ENCODE measurements at places on chromosomes 1 and 21.

DNA sequence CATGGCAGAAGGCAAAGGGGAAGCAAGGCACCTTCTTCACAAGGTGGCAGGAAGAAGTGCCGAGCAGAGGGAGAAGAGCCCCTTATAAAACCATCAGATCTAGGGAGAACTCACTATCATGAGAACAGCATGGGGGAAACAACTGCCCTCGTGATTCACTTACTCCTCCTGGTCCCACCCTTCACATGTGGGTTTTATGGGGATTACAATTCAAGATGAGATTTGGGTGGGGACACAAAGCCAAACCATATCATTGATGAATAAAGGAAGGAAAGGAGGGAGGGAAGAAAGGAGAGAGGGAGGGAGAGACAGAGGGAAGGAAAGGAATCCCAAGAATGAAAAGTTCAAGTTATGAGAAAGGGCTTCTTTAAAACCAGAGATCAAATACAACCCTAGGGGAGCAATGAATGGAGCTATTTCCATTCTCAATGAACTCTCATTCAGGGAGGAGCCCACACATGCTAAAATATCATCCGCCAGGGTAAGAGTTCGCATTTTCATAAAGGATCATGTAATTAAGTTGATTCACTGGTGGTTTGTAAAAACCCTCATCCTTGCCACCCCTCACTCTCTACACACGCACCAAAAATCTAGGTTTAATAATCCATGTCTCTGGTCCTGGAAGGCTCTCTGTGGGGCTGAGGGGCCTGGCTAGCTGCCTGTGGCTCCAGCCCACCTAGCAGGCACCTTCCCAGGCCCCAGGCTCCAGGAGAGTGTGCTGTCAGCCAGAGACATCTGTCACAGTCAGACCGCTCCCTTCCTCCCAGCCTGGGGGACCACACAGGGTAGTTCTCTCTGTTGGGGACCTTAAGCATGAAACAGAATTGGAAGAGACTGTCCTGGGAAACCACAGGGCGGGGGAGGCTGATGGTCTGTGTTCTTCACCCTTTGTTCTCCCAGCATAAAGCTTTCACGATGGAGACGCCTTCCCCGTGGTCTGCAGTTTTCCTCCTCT is 94.0 kb downstream of the CCDC185 start:
- no peak for DNase-seq

DNA sequence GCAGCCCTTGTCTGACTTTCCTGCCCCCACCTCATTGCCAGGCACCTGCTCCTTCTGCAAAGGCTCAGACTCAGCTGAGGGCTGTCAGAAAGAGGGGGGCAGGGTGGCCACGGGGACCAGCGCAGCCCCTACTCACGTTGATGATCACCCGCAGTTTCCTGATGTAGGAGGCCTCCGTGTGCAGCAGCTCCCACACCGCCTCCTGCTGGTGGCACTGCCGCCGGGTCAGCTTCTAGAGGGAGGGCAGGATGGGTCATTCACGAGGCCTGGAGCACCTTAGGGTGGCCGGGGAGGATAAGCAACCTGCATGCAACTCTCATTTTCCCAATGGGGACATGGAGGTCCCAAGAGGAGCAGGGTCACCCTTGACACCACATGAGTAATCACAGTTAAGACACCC is 6.4 kb upstream of the TNFRSF25 start:
- no peak for DNase-seq

DNA sequence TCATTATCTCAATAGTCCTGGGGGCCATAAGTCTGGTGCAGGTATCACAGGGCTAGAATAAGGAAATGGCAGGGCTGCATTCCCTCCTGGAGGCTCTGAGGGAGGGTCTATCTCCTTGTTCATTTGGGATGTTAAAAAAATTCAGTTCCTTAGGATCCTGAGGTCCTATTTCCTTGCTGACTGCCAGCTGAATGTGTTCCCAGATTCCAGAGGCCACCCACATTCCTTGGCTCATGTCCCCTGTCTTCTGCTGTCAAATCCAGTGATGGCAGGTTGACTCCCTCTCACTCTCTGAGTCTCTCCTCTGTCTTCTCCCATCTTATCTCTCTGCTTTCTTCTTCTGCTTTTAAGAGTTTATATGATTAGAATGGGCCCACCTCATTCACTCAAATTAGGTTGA is 400.6 kb downstream of the PTPRU start:
- DNase-seq: no peak

- no peak for DNase-seq
Observed at GRCh38 chr1:230299191-230300006, 126.7 kb downstream of the PGBD5 start.

DNA sequence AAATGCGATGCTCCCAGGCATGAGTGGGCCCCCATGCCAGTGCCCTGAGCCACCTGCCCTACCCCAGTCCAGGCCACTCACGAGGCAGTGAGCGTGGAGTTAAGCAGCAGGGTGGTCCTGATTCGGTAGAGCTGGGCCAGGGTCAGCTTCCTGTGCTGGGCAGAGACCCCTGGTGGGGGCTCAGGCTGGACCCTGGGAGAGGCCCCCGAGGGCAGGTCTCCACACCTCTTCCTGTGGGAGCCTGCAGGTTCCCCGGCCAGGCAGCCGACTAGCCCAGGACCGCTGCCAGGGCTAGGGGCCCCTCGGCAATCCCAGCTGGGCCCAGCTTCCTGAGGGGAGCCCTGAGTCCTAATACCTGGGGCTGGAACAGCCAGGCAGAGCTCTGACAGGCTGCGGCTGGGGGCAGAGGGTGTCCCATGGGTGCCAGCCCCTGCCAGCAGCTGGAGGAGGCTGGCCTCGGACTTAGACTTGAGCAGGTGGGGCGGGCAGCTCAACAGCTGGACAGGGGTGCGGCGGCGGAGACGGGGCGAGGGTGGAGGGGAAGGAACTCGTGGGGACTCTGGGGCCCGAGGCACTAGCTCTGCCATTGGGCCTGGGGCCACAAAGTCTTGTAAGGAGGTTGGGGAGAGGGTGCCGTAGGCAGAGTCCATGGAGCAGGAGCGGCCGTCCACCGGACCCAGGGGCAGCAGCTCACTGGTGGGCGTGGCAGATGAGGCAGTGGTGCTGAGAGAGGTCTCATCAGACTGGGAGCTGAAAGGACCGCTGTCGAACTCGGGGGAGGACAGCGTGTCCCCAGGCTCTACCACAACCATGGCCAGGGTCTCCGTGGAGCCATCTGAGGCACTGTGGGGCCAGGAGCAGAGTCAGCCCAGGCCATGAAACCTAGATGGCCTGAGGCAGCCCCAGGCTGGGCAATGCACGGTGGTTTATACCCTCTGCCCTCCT is 2.0 kb upstream of the TNFRSF25 start:
- no peak for DNase-seq

All from omental fat pad (tissue), 4 donors.